ENCODE measurements at places on chromosomes 12 and 14. TPM values are rescaled to one million over a fixed set of nuclear protein-coding genes. Genes with fewer than 3 reads are reported as not detected.

Gene FGF23
- total RNA-seq, result not detected

GRCh38 chr12:50004696-50005095 is 20.6 kb downstream of the RACGAP1 start:
- no peak for DNase-seq

- DNase-seq, result peak; percentile 67
These were observed 375.3 kb downstream of the C12orf75 start for GRCh38 chr12:105705765-105706164.

Gene MAP3K9
- 5.4 TPM for total RNA-seq

DNA sequence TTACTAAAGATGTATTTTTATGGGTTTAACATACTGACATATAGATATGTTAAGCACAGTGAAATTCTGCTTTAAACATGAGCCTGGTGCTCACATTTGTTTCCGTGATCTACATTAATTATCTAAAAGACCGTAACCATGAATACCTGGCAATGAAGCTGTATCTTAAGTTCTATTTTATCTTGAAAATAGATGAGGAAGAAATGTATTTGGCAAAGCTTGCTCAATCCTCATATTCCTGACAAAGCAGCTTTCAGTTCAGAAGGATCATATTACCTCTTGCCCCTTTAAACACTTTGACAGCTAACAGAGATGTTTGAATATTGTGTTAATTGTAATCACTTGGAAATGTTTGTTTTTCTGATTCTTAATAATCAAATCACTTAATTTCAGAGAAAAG is 9.8 kb downstream of the EPYC start:
- no peak for DNase-seq

GRCh38 chr12:132071040-132071810 is 72.9 kb downstream of the DDX51 start:
- DNase-seq, result no peak

DNA sequence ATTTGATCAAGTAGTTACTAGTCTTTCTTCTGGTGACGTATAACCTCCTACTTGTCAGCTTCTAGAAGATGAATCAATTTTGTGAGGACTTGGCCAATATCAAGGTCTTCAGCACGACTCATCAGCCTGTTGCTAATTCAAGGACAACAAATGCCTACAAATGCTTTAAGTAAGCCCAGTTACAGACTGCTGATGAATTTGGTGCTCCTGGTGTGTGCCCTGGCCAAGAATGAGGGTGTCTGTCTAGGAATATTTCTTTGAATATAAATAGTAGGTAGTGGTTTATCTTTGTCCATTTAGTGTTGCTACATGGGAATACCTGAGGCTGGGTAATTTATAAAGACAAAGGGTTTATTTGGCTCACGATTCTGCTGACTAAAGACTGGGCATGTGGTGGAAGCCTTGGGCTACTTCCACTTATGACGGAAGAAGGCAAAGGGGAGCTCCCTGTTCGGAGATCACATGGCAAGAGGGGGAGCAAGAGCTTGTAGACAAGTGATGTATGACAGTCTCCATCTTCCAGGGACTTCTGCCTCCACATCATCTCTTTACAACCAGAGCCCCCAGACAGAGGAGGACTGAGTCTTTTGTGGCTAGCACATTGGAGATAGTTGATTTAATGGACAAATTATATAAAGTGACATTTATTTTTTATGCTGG is 180.2 kb downstream of the CRADD start:
- peak; percentile 11 for DNase-seq

Gene VDR
- total RNA-seq, result 1.4 TPM

DNA sequence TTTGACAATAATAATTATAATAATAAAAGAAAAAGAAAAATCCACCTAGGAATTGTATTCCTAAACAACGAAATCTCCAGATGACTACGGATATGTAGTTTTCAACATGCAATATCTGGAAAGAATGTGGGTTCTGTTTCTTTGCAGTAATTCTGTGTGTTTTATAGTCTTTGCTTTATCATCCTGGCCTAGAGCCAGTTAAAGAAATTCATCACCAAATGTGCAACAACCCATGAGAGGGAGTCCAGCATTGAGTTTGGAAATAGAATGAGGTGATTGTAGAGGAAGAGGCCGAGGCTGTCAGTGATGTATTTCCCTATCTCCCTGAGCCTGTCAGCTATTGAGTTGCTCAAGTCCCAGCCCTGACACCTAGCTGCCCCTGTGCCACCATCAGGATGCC is 200.5 kb upstream of the DCN start:
- DNase-seq, result no peak

All from SK-MEL-5 (cell line).